ENCODE measurements at places on chromosomes 1 and 21. TPM values are rescaled to one million over a fixed set of nuclear protein-coding genes. Genes with fewer than 3 reads are reported as not detected.

SPRR2B gene
- total RNA-seq: not detected

DNA sequence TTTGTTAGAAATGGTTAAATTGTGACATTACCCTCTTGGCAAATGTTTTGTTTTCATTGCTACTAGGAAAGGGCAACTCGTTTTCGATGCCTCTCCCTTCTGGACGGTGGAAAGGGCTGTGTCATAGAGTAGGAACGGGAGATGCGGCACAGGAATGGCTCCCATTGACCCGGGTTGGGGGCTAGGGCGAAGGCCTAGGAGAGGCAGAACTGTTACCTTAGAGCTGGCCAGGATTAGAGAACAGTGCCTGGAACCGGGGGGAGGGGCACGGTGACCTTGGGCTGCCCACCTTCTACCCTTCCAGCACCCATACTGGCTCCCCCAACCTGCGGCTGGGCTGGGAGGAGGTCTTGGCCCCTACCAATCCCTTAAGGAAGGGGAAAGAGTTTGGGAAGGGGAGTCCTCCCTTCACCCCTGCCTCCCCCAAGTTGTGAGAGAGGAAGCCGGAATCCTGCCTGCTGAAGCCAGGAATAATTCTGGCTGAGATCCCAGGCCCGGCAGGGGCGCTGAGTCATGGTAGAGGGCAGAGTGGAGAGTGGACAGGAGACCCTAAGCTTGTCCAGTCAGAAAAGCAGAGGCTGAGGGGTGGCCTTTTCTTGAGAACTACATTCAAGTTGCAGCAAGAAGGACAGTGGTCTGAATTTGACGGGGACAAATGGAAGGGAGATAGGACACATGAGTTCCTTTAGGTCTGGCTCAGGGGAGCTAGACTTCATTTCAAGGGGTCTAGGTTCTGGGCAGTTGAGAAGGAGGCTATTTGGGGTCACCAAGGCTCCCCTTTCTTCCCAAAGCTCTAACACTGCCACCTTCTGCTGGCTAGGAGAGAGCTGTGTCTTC lies 8.2 kb downstream of the LMNA start:
- no peak for ATAC-seq

DNA sequence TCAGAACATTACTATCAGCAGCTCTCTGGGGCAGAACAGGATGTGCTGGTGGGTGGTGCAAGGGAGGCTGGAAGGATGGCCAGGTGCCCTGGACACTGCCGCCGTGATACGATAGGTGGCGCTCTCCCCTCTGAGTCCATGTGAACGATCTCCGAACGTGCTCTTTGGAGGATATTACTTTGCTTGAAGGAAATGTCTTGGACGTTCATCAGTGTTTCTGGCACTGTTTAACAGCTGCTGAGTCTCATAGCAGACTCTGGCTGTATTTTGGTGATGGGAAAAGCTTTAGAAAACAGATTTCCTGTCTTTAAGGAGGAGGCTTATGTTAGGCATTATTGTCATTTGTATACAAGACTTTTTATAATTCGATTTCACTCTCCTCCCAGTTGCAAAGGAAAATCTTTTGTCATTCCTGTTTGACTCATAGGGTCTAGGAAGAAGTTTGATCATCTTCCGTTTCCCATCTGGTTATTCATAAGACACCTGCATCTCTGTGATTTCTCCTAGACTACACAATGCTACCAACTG lies 386.2 kb upstream of the ADGRL2 start:
- ATAC-seq: no peak

ICOSLG gene
- 2.0 TPM for total RNA-seq

LIN28A gene
- total RNA-seq: not detected

All from activated T-helper 17 cell treated with anti-CD3 and anti-CD28 coated beads, Interleukin-2, amount 50 U/mL, for 72 hours (primary cell).